ENCODE measurements at places on chromosomes 5 and 9. TPM values are rescaled to one million over a fixed set of nuclear protein-coding genes. Genes with fewer than 3 reads are reported as not detected.

DNA sequence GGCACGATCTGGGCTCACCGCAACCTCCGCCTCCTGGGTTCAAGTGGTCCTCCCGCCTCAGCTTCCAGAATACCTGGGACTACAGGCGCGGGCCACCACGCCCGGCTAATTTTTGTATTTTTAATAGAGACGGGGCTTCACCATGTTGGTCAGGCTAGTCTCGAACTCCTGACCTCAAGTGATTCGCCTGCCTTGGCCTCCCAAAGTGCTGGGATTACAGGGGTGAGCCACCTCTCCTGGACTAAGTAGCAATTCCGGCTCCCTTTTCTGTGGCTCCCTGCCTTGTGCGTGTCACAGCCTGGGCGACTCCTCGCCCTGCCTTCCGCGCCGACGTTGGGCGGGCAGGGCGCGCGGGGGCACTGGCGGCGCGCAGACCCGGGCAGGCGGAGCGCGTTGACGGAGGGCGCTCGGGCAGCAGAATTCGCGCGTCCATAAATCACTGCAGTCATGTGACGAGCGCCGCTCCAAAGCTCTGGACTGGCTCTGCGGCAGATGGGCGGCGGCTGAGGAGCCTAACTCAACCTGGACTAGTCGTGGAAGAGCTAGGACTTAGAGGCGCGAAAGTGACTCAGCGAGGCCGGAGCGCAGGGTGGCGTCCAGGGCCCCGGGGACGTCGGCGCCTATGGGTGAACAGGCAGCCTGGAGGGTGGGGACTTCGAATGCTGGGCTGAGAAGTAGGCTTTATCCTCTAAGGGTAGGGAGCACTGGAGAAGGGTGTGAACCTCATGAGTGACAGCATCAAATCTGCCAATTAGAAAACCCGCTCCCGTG, 1.4 kb upstream of the CIZ1 start:
- DNase-seq: peak; percentile 18

- DNase-seq: no peak
Observed at GRCh38 chr5:109701792-109702191, 12.1 kb downstream of the MAN2A1 start.

- DNase-seq: no peak
Observed at GRCh38 chr5:136062366-136063274, 33.8 kb downstream of the TGFBI start.

- DNase-seq: no peak
Observed at GRCh38 chr5:113338628-113339027, 96.2 kb downstream of the TSSK1B start.

GRCh38 chr9:71774920-71775319, 6.6 kb upstream of the CEMIP2 start:
- DNase-seq: peak; percentile 65

GRCh38 chr9:124032247-124032646, 20.7 kb downstream of the LHX2 start:
- no peak for DNase-seq

- no peak for DNase-seq
Observed at GRCh38 chr5:137581776-137582175, 82.7 kb upstream of the SPOCK1 start.

DNA sequence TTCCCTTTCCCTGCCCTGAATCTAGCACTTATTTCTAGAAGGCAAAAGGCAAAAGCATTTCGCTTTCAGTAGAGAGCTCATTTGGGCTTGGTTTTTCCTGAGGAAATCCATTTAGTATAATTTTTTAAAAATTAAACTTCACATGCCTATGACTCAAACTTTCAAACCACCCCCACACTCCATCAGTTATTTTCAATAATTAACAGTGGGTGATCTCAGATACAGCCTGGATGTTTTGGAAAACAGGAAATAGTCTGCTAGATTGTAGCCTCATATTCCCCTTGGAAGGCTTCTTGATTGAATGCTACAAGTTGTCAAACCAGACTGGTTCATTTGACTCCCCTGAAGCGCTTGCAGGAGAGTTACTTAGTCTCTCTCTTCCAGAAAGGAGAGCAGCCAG, 40.6 kb downstream of the SEMA5A start:
- DNase-seq: no peak

DNA sequence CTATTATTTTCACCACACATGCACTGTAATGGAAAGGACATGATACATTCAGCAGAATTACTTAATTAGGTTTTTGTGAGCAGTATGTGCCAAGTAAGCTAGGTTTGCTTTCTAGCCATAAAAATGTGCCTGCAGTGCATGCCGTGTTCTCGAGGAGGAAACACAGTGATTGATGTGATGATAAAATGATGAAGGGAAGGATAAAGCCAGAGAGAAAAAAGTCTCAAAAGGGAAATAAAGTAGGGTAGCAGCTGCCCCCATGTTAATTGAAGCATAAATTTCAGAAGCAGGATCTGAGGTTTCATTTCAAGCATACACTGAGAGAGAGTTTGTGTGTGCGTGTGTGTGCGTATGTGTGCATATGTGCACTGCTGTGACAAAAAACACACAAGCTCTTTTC, 714.2 kb upstream of the C9orf72 start:
- DNase-seq: no peak

GRCh38 chr5:177545487-177546257, 8.7 kb downstream of the FAM193B start:
- no peak for DNase-seq

- no peak for DNase-seq
Observed at GRCh38 chr5:155850370-155850769, 476.6 kb upstream of the SGCD start.

- no peak for DNase-seq
Observed at GRCh38 chr5:58836351-58836750, 253.5 kb downstream of the RAB3C start.

DNA sequence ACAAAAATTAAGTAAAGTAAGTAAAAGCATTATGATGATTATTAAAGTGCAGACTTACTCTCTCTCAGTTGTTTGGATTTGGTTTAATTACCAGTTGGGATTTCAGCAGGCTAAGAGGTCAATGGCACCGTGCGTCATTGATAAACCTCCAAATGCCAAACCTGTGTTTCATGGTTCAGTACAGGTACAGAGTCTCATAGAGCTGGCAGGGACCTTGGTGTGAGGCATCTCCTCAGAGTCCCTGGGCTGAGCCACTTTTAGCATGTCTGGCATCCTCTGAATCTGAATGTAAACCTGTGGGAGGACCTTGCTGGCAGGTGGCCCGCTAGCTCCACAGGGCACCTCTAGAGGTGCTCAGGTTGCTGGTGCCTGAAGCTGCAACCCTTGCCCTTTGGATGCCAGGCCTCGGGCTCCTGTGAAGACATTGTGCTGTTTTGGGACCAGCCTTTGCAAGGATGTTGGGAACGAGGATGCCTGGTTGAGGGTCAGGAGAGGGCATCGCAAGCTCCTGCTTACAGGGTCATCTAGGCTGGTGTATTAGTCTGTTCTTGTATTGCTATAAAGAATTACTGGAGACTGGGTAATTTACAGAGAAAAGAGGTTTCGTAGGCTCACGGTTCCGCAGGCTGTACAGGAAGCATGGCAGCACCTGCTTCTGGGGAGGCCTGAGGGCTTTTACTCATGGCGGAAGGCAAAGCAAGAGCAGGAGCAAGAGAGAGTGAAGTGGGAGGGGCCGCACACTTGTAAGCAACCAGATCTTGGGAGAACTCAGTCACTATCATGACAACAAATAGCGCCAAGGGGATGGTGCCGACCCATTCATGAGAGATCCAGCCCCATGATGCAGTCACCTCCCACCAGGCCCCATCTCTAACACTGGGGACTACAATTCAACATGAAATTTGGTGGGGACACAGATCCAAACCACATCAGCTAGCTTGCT, 14.9 kb upstream of the STC2 start:
- no peak for DNase-seq

Gene TMEM215
- total RNA-seq: not detected

Gene TRPM3
- not detected for total RNA-seq

Gene TAF1L
- not detected for total RNA-seq

Gene SQSTM1
- 438 TPM for total RNA-seq

Gene TMEM252
- not detected for total RNA-seq

All from CD8-positive, alpha-beta T cell (primary cell).